ENCODE measurements at places on chromosomes 1 and 21. TPM values are rescaled to one million over a fixed set of nuclear protein-coding genes. Genes with fewer than 3 reads are reported as not detected.

DNA sequence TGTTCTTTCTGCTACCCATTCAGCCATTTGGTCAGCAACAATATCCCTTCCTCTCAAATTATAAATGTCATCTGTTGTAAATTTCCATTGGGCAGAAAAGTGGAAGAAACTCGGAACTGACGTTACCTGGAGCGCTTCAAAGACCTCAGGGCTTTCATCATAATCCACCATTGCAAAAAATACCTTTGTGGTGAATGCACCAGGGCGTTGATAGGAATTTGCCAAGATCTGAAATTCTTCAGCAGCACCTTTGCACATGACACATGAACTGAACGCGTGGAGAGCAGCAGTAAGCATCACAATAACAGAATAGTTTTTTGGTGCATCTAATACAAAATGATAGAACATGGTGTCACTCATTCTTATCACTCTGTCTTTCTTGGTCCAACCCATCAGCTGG, 3.1 kb upstream of the TEKT2 start:
- no peak for DNase-seq

DNA sequence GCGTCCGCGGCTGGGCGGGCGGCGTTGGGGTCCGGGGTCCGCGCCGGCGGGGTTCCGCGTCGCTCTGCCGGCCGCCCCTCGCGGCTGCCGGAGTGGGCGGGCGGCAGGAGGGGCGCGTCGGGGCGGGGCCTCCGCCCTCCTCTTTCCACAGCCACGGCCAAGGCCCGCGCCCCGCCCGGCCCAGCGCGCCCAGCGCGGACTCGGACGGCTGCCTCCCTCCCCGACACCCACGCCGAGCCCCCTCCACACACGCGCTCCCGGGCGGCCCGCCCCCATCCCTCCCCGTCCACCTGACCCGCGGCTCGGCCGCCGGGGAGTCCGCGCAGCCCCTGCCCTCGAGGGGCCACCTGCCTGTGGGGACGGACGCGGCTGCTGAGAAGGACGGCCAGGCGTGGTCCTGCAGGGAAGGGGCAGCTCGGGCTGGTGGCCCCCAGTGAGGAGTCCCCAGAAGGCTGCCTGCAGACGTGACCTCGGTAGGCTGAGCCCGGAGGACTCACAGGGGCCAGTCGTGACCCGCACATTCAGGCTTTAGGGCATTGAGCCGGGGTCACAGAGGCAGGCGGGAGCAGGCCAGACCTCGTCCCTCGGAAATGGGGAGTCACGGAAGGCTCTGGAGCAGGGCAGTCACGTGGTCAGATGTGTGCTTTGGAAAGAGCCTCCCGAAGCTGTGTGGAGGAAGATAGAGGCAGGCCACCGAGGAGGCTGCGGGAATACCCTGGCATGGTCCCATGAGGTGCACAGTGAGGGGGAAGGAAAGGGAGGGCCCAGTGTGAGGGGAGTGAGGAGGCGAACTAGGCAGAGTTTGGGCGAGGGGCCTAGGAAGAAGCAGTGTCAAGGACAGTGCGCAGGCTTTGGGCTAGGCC, at the start of gene COL8A2:
COL8A2 (minus strand) TSS at position 94 of the 863 bp plus-strand sequence. CDS start 24,980 bp downstream, outside the sequence.
- no peak for DNase-seq

CDC20 gene
- total RNA-seq = 0.32 TPM

ITGB2 gene
- total RNA-seq = 278 TPM

Measured in CD4-positive, alpha-beta memory T cell (primary cell).